ENCODE measurements at places on chromosomes 5 and 9. TPM values are rescaled to one million over a fixed set of nuclear protein-coding genes. Genes with fewer than 3 reads are reported as not detected.

The NIPAL4 gene
- total RNA-seq, result not detected

The DCANP1 gene
- not detected for total RNA-seq

The PCDHB3 gene
- 5.7 TPM for total RNA-seq

The ITGA2 gene
- total RNA-seq, result 1.7 TPM

Measured in neural crest cell (in vitro differentiated cells).